Caki2 (cell line): ENCODE measurements at places on chromosomes 16 and 17.

DNA sequence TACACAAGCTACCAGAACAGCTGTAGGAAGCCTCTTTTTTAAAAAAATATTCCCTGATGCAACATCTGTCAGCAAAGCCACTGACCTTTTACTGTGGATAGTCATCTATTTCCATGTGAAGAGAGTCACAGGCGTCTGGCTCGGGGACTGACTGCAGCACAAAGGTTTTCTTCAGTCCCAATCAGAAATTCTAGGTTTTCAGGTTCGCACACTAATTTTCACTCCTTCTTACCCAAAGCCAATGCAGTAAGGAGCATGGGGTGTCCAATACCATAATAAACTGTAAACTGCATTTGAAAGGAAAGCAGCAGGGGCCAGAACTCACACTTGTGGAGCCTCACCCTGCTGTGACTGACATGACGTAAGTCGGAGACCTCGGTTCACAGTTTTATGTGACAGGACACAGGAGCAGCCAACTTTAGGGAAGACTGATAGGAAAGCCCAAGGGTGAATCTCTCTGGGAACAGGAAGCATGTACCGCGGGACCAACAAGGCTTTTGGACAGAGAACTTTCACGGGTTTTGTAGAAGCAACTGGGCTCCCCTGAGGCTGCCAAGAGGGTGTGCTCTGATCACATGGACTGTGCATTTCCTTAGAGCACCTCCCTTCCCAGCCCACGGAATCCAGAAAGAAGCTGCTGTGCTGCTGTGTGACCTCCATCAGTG, 9.1 kb upstream of the TMEM100 start:
- no peak for DNase-seq

- DNase-seq = no peak
These were observed 10.2 kb upstream of the MRC2 start for GRCh38 chr17:62616993-62617893.

GRCh38 chr17:12613566-12613965, 52.1 kb upstream of the MYOCD start:
- DNase-seq = peak; percentile 79

- peak; percentile 97 for DNase-seq
These were observed 2.6 kb upstream of the SRL start for GRCh38 chr16:4244254-4245076.

DNA sequence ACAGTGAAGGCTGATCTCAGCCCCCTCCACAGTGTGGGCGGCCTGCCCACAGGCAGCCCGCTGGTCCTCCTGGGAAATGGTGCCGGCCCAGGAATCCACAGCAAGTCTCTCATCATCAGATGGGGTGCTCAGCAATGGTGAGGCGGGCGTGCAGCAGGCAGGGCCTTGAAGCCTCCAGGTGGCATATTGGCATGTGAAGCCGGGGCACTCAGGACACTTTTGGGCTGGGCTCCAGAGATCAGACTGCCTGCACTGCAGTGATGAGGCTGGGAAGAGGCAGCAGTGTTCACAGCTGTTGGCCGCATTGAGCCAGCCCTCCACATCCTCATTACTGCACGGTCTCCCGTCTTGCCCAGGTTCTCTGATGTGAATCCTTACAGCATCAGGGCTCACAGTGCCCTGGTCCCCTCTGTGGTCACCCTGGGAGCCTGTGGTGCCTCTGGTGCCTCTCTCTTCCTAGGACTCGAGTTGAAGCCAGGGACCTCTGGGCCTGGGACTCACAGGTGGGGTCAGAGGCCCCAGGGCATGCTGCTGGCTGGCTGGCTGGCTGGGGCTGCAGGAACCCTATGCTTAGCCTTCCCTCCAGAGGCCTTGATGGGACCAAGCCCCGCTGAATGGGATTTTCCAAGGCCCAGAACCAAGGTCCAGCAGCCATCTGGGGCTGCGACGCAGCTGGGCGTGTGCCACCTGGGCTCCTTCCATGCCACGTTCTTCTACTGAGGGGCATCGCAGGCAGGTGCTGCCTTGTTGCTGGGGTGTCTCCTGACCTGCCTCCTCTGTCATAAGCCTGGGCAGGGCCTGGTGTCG, 48.6 kb downstream of the TNFRSF13B start:
- DNase-seq = no peak

GRCh38 chr17:82656266-82656665, 8.0 kb upstream of the WDR45B start:
- DNase-seq = no peak

GRCh38 chr16:7381671-7382070, 49.0 kb downstream of the RBFOX1 start:
- no peak for DNase-seq

DNA sequence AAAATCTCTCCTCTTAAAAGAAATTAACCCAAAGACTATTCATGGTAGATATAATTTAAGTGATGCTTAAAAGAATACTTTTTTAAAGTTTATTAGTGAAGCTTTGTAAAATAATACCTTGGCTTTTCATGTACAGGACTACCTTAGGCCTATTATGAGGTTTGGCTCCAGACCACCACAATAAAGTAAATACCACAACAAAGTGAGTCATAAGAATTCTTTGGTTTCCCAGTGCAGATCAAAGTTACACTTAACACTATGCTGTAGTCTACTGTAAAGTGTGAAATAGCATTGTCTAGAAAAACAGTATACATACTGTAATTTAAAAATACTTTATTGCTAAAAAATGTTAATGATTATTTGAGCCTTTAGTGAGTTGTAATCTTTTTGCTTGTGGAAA, 31.7 kb downstream of the CLTC start:
- DNase-seq = no peak

- no peak for DNase-seq
These were observed 6.3 kb downstream of the ZNF598 start for GRCh38 chr16:2003231-2003826.

DNA sequence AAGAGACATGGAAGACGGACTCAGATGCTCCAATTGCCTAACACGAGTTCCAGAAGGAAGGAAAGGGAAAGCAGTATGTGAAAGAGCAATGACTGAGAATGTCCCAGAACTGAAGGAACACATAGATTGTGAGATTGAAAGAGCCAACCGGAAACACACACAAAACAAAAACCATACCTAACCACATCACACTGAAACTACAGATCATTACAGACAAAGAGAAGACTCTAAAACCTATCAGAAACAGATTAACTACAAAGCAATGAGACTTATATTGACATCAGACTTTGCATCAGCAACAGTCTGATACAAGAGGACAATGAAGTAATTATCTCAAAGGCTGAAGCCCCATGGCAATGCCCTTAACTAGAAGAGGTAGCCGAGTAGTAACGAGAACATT, 45.6 kb upstream of the CLEC18B start:
- DNase-seq = no peak

DNA sequence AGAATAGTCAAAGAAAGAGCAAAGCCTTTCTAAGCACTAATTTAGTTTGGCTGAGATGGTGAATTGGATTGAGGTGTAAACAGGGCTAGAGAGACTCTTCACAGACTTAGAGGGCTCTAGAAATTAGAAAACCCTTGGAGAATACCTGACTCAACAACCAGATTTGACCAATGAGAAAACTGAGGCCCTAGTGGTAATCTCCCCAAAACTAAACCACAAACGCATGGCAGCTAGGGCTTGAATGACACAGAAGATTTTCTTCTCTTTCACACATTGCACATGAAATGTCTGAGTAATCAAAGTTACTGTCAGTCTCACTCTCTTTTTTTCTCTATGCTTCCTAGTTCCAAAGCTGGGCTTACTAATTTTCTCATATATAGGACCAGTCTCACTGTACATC, 314.5 kb upstream of the KCNJ16 start:
- no peak for DNase-seq

- DNase-seq = peak; percentile 22
These were observed 61.0 kb downstream of the TNRC6C start for GRCh38 chr17:78019367-78019975.
